ENCODE measurements at places on chromosomes 6 and 20.

- DNase-seq, result no peak
Observed at GRCh38 chr6:36443471-36444428, 950 bp downstream of the KCTD20 start.

DNA sequence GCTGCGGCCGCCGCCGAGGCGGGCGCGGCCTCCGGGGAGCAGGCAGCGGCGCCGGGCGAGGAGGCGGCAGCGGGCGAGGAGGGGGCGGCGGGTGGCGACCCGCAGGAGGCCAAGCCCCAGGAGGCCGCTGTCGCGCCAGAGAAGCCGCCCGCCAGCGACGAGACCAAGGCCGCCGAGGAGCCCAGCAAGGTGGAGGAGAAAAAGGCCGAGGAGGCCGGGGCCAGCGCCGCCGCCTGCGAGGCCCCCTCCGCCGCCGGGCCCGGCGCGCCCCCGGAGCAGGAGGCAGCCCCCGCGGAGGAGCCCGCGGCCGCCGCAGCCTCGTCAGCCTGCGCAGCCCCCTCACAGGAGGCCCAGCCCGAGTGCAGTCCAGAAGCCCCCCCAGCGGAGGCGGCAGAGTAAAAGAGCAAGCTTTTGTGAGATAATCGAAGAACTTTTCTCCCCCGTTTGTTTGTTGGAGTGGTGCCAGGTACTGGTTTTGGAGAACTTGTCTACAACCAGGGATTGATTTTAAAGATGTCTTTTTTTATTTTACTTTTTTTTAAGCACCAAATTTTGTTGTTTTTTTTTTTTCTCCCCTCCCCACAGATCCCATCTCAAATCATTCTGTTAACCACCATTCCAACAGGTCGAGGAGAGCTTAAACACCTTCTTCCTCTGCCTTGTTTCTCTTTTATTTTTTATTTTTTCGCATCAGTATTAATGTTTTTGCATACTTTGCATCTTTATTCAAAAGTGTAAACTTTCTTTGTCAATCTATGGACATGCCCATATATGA, 3.2 kb downstream of the MARCKS start:
- peak; percentile 76 for DNase-seq

GRCh38 chr6:28734443-28734959, 189.3 kb downstream of the TRIM27 start:
- DNase-seq, result no peak

DNA sequence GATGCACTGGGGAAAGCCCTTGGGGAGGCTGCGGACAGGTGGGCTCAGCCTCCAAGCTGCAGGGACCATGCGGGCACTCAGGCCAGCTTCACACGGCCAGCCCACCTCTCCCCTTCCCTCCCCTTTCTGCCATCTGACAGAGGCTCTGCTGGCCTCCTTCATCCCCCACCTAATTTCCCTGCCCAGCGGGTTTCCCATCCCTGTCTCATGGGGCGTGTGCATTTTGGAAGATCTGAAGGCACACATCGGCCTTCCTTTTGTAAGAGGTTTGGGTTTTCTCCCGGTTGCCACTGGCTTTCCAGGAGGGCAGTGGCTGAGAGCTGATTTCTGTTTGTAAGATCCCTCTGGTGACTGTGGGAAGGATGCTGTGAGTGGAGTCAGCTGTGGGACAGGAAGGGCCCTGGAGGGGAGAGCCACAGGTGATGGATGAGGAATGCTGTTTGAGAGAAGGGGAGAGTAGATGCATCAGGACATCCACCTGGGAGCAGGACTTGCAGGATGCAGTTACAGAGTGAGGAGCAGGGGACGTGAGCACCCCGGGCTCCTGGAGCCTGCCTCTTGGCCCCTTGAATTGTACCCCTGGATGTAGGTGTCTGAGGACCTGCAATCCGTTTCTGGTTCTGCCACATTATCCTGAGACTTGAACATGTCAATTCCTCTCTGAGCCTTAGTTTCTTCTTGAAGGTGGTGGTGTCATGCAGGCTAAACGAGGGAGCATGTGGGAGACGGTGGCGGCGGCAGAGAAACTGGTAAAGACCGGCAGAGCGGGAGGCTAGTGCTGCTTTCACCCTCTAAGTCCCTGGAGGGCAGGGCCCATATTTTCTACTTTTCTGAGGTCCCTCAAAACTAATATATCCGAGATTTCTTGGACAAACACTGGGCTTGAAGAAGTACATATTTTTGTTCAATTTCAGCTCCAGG, 5.9 kb upstream of the TUBB1 start:
- peak; percentile 57 for DNase-seq

DNA sequence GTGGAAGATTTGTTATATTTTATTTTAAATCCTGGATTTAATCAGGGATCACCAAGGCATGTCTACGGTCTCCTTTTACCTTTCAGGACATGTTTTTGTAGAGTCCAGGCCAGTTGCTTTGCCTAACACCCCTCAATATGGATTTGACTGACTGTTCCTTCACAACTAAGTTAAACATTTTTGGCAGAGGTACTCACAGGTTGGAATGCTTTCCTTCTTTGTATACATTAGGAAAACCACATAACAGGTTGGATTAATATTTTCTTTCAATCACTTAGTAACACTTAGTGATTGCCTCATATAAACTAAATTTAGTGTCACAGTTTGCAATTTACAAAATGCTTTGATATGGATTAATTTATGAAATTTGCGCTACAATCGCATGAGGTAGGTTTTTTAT, 64.5 kb downstream of the IPCEF1 start:
- no peak for DNase-seq

- DNase-seq, result no peak
Observed at GRCh38 chr6:109165392-109165974, 70.2 kb downstream of the CEP57L1 start.

DNA sequence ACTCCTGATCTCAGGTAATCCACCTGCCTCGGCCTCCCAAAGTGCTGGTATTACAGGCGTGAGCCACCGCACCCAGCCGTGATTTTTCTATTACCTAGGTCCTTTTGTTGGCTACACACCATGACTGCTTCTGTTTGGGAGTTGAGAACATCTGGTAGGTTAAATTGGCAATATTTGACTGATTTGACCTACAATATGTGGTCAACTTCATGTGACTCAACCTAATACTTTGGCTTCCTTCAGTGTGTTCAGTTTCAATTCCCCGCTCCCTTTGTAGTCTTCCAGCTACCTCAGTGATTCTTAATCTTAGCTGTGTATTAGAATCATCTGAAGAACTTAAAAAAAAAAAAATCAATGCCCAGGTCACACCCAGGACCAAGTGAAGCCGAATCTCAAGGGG, 47.4 kb downstream of the MYB start:
- no peak for DNase-seq

GRCh38 chr20:12723811-12724210, 285.0 kb upstream of the SPTLC3 start:
- DNase-seq, result no peak

DNA sequence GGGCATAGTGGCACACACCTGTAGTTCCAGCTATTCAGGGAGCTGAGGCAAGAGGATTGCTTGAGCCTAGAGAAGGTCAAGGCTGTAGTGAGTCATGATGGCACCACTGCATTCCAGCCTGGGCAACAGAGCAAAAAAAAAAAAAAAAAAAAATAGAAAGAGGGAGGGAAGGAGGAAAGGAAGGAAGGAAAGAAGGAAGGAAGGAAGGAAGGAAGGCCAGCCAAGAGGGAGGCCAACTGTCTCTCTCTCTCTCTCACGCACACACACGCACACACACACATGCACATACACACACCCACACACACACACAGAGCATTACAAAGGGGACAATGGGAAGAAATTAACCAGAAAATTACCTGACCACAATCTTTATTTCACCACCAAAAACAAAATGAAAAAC, 50.6 kb upstream of the COL9A1 start:
- no peak for DNase-seq

DNA sequence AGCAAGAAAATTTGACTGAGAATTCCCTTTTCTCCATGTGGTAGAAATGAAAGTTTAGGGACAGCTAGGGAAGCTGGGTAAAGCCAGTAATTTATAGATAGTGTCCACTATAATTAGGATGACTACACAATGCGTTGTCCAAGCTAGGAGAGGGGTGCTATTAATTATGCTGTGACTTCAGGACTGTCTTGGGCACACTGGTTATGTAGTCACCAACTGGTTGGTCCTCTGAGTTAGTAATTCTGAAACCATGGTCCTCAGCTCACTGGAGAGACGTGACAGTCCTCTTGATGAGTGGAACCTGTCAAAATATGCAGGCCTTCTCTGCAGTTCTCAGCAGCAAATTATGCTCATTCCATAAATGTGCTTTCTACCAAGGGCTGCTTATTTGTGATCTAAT, 94.6 kb upstream of the ENPP5 start:
- no peak for DNase-seq

DNA sequence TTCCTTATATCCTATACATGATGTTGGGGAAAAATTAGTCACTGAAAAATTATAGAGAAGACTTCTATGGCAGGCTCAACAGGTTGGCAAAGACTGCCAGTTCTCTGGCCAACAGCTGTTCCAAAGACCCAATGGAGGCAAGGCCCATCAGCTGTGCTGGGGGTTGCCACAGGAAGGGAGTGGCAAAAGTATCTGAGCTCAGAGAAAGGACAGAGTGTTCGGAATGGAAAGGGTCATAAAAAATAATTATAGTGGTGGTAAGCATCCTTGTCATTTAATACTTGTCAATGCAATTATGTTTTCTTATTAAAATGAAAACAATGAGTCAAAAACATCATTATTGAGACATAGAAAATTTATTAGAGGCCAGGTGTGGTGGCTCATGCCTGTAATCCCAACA, 36.1 kb downstream of the FASTKD5 start:
- DNase-seq, result no peak

Data from aorta (tissue), 5 donors.